Cardiac muscle cell (in vitro differentiated cells and primary cell): ENCODE measurements at places on chromosomes 13 and 19.

- no peak for DNase-seq
Observed at GRCh38 chr19:23305555-23305954, 55.4 kb upstream of the ZNF724 start.

GRCh38 chr13:34696296-34696695 is 245.8 kb upstream of the NBEA start:
- DNase-seq: no peak

GRCh38 chr19:16571822-16572331 is 338 bp downstream of the SLC35E1 start:
- DNase-seq: peak; percentile 20

DNA sequence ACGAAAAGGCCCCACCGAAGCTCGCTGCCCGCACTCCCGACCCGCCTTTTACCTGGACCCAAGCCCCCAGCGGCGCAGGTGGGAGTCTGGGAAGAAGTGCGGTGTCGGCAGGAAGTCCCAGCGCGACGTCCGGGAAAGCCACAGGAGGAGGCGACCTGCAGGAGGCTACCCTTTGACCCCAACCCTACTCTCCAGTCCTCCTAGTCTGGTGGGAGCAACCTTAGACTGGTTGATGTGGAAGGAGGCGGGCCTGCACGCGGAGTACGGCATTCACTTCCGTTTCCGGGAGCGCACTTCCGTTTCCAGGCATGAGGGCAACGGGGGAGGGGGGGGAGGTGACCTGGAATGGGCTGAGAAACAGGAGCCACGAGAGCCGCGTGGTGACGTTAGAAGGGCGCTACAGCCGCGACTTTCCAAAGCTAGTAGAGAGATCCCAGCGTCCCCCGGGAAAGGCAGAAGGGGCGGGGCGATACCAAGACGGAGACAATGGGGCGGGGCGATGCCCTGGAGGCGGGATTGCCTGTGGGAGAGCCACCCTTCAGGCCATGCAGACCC is 28.5 kb downstream of the ZNF266 start:
- peak; percentile 92 for DNase-seq

DNA sequence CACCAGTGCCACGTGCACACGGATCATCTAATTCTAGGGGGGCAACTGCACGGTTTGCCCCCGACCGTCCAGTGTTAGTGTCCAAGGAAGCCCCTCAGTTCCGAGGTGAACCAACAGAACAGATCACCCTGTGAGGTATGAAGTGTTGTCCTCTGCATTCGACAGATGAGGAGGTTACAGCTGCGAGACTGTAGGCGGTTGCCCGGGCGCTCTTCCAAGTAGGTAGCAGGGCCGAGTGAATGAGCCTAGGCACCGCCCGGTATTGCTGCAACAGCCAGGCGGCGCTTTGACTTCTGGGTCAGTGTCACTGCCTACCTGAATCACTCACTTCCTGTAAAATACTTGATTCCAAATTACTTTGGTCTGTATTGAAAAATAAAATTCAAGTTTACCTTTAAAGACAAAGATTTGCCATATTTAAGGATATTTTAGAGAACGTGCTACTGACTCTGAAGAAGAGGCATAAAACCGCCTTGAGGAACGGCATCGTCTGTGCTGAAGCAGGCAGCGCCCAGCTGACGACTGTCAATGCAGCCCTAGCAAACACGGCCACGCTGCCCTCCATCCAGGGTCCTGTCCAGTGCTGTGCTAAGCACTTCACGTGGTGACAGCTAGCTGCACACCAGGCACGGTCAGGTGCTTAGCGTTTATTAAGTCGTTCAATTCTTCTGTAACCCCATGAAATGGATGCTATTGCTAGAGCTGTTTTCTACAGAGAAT is 19.3 kb upstream of the RASA3 start:
- peak; percentile 63 for DNase-seq

DNA sequence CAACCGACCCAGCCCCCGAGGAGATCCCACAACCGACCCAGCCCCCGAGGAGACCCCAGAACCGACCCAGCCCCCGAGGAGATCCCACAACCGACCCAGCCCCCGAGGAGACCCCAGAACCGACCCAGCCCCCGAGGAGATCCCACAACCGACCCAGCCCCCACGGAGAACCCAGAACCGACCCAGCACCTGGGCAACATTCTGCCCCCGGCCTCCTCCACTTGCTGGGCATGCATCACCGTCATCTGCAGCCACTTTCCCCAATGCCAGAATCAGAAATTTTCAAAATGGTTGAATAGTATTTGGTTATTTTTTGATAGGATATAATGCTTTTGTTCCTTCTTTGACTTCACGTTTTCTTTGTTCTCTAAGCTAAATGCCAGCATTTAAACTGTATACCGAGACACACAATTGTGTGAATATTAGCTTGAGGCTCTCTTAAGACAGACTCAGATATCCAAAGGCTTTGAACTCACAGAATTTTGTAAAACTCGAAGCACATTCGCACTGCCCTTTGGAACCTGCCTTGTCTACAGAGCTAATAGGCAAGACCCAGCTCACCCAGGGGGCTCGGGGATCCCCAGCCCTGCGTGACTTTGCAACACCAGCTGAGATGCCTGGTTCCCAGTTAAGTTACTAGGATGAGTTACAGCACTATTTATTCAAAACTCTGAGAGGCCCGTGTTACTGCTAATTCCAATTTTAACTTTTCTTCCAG is 15.5 kb upstream of the RASA3 start:
- DNase-seq: no peak

GRCh38 chr13:85503797-85504196 is 295.4 kb downstream of the SLITRK6 start:
- DNase-seq: peak; percentile 71

DNA sequence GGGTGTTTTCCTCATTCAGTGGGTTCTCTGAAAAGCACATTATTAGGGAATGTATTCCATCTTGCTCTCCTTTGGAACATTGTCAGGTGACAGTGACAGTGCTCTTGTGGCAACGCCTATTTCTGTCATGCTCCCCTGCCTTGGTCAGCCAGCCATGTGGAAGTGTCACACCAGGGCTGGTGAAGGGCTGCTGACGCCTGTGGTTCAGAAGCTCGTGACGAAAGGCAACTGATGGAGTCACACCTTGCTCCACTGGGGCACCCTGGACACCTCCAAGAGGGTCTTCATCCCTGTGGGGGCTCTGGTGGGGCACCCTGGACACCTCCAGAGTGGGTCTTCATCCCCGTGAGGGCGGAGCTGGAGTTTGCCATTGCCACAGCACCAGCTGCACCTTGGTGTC is 68.9 kb upstream of the GPR183 start:
- DNase-seq: no peak

GRCh38 chr19:38880076-38880881 is 2.2 kb upstream of the RINL start:
- no peak for DNase-seq

DNA sequence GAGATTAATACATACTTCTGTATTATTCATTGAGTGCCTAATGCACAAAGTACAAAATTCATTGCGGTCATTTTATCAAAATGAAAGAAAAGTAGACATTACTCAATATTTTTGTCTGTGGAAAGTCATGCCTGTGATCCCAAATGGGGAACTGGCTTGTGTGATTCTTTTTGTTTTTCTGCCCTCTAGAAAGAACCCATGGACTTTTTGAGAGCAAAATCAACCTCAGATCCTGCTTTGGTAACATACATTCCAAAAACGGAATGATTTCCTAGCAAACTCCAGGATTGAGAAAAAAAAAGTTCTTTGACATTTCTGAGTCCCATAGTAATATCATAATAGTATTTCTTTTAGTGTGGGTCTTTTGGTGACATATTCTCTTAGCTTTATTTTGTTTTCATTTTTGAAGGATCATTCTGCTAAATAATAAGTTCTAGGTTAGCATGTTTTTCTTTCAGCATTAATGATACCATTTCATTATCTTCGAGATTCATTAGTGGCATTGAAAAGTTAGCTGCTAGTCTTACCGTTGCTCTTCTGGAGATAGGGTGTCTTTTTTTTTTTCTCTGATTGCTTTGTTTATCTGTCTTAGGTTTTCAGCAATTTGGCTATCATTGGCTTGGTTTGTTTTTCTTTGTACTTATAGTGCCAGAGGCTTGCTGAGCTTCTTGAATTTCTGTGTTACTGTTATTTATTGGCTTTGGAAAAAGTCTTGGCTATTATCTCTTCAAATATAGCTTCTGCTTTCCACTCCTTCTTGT is 102.4 kb upstream of the CSNK1A1L start:
- DNase-seq: no peak

DNA sequence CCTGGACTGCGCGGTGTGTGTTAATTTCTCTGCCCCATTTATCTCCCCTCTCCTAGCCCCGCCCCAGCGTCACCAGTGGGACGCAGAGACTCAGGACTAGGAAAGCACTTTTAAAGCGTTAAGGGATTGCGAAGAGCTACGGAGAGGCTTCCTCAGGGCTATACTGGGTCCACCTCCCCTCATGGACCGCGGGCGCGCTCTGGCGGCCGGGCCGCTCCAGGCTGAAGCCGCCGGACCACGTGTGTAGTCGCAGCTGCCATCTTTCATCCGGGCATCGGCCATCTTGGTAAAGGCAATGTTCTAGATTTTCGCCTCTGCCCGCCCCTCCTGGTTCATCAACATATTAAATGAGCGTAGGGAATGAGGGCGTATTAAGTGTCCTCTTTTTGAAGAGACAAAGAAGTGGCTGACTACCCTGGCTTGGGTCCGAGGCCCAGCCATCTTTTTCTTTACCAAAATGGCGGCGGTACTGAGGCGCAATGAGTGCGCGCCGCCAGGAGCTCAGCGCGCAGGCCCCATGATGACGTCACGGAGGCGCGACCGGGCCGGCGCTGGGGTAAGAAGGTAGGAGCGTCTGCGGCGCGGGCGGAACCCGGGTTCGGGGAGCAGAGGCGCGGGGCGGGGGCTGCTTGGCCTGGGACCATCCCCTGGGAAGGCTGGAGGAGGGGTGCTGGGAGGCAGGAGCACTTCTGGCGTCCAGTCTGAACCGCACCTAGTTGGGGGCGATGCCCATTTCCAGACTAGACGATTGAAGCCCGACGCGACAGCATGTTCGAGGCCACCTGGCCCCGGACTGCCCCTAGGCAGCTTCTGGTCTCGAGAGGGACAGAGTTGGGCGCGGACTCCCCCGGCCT is at the start of gene CCDC124:
TSS of gene CCDC124 (plus strand) at position 531 of the 854 bp plus-strand sequence. CDS start 3,406 bp downstream, outside the sequence.
- peak; percentile 96 for DNase-seq

DNA sequence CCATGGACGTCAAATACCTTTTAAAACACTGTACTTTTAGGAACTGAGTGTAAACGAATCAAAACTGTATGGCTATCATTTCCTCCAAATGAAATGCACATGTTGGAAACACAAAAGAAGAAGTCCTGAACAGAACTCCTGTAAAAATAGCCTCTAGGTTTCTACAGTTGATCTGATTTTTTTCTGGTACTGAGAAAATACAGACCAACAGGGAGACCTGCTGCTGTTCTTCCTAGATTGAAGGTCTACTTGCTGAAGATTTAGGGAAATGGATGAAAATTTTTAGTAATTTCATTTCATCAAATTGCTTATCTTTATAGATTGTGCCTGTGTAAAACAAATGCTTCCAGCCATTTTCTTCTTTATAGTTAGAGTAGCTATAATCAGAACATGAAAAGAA is 520.4 kb downstream of the SLITRK6 start:
- DNase-seq: no peak

DNA sequence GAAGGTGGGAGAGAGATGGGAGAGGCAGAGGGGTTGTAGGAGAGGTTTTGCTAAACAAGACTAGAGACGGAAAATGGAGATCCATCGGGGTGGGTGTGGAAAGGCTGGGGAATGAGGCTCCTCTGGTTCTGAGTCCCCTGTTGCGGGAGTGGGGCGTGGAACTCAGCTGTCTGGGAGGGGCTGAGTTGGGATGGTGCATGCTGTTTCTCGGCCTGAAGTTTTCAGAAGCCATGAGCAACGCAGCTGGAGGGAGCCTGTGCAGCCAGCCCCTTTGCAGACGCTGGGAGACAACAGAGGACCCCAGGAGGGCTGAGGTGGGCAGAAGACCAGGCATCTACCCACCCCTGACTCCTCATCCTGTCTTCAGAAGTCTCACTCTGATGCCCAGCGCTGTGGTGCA is 7.4 kb upstream of the GIPR start:
- DNase-seq: no peak

- DNase-seq: no peak
Observed at GRCh38 chr19:2455851-2456570, 748 bp downstream of the LMNB2 start.

DNA sequence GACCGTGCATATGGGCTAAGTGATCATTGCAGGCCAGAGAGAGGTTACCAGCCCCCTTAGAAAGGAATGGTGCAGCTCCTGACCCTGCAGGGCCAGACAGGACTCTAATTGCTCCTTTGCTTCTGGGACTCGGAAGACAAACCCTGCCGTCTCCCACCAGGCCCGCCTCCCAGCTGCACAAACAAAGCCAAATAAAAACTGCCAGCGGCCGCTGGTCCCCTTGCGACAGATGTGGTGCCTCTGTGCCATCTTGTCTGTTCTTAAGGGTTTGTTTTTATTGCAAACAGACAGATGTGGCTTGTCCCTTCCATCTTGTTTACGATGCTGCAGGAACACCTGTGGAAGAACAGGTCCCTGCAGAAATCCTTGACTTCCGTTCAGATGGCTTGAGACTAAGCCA is 434.4 kb upstream of the TSHZ3 start:
- DNase-seq: no peak

DNA sequence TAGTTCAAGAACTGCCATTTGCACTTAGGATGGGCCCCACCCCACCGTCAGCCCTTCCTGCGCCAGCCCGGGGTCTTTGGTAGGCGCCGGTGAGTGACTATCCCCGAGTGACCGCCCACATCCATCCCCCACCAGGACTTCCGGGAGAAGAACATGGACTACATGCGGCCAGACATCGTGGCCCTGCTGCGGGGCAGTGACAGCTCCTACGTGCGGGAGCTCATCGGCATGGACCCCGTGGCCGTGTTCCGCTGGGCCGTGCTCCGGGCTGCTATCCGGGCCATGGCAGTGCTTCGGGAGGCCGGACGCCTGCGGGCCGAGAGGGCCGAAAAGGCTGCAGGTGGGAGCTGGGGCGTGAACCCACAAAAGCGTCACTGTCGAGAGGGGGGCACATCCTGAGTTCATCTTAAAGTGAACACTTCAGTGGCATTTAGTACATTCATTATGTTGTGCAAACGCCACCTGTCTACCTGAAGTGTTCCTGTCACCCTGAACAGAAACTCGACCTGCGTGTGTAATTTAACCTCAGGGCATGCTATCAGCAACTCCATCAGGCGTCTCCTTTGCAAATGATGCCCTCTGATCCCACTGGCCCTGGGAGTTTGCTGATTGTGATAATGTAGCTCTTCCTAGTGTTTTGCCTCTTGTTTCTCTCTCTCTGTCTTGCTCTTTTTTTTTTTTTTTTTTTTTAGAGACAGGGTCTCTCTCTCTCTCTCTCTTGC is 42.4 kb upstream of the USE1 start:
- no peak for DNase-seq

DNA sequence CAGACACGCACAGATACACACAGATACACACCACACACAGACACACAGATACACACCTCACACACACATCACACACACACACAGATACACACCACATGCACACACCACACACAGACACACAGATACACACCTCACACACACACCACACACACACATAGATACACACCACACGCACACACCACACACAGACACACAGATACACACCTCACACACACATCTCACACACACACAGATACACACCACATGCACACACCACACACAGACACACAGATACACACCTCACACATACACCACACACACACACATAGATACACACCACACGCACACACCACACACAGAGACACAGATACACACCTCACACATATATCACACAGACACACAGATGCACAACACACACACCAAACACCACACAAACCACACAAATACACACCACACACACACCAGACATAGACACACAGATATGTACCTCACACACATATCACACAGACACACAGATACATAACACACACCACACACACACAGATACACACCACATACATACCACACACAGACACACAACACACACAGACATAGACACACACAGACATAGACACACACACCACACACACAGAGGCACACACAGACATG is 24.2 kb upstream of the SLC7A10 start:
- DNase-seq: no peak

- no peak for DNase-seq
Observed at GRCh38 chr13:98416408-98416807, 160.5 kb downstream of the STK24 start.
